ENCODE measurements at places on chromosomes 5 and 9. TPM values are rescaled to one million over a fixed set of nuclear protein-coding genes. Genes with fewer than 3 reads are reported as not detected.

GRCh38 chr5:89059274-89059673 lies 176.3 kb upstream of the MEF2C start:
- no peak for DNase-seq
- no peaks in the 10 kb centered on the region for H3K36me3 ChIP-seq
- no peak overlapping the region for H3K4me3 ChIP-seq
- no peaks in the 10 kb centered on the region for H3K4me1 ChIP-seq
- no peak overlapping the region for H3K27ac ChIP-seq

DNA sequence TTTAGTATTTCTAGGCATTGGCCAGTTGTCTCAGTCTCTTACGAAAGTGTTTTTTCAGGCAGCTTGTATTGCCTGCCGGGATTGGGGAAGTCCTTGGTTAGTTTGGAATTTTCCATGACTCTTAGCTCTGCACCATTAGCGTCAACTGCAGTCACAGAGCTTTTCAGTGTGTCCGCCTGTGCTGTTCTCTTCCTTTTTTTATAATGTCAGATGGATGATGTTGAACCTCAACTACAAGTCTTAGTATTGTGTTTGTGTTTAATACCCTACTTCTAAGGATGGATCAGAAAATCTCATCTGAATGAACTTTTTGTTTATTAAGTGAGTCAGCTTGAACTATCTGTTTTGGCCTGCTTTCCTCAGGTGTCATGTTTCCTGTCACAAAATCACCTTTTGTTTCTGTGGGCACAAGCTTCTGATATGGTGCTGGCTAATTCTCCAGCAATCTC lies 33.1 kb downstream of the ATP6V0E1 start:
- no peaks in the 10 kb centered on the region for H3K27me3 ChIP-seq
- DNase-seq: peak; percentile 30
- no peak overlapping the region for H3K4me3 ChIP-seq

GRCh38 chr9:110078604-110079003 lies 129.4 kb downstream of the C9orf152 start:
- DNase-seq: no peak
- H3K27me3 ChIP-seq: no peaks in the 10 kb centered on the region
- no peaks in the 10 kb centered on the region for H3K4me1 ChIP-seq
- no peak overlapping the region for H3K27ac ChIP-seq
- no peak overlapping the region for H3K4me3 ChIP-seq

DNA sequence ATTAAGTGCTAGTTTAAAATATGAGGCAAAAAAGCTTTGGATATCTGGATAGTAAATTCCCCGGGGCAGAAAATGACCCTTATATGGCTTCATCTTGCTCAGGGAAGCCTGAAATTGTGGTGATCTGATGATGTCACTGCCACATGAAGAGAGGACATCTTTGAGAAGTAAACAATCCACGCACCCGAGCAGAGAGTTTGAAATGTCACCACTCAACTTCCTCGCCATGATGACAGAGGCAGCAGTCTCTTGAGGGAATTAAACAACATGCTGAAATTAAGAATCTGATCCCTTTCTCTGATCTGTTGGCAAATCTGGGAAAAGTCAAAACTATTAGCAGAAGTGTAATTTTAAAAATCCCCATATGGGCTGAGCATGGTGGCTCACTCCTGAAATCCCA lies 110.0 kb downstream of the TLE1 start:
- H3K27me3 ChIP-seq: no peaks in the 10 kb centered on the region
- DNase-seq: no peak
- no peak overlapping the region for H3K27ac ChIP-seq

- no peaks in the 10 kb centered on the region for H3K36me3 ChIP-seq
- H3K4me3 ChIP-seq: no peak overlapping the region
- peaks cover 32% of the 10 kb centered on the region for H3K27me3 ChIP-seq
- no peaks in the 10 kb centered on the region for H3K4me1 ChIP-seq
These were observed 56.3 kb downstream of the TMEM174 start for GRCh38 chr5:73229271-73229670.

GRCh38 chr5:179822059-179822432 lies 1.3 kb downstream of the SQSTM1 start:
- no peaks in the 10 kb centered on the region for H3K27me3 ChIP-seq
- peak overlapping the region; percentile 100 for H3K27ac ChIP-seq
- H3K4me3 ChIP-seq: peak overlapping the region; percentile 98

DNA sequence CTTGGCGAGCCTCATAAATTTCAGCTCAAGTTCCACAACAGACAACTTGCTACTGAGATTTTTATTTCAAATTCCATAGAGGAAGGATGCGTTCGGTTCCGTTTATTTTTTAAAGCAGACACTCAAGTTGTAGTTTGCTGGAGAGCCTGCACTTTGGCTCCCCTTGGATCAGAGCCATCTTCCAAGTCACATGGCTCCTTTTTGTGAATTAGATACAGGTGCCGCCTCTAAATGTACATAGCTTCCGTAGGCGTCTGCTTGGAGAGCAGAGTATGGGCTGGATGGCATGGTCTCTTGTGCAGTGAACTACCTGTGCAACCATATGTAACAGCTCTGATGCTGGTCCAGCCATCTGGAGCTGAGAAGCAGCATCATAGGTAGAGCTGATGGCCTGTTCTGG lies 73.9 kb upstream of the WWC1 start:
- no peaks in the 10 kb centered on the region for H3K36me3 ChIP-seq
- no peak overlapping the region for H3K27ac ChIP-seq
- no peak for DNase-seq
- H3K4me3 ChIP-seq: no peak overlapping the region

DNA sequence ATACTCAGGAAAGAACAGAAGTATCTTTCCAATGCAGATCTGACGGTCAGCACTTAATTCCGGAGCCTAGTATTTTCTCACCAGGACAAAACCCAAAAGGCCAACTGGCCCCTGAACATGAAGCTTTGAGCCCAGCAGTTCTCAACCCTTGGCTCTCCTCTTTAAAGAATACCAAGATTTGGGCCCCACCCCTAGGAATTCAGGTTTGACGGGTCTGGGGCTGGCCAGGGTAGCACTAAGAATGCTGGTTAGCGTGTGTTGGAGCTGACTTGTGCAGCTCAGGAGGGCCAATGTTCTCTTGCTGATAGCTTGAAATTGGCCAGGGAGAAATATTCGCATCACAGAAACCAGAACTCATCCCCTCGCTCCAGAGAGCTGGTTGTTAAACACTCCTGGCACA lies 88.3 kb upstream of the PTCH1 start:
- no peak overlapping the region for H3K4me3 ChIP-seq
- H3K27ac ChIP-seq: no peak overlapping the region
- H3K36me3 ChIP-seq: no peaks in the 10 kb centered on the region
- DNase-seq: no peak
- H3K27me3 ChIP-seq: no peaks in the 10 kb centered on the region
- H3K4me1 ChIP-seq: peaks cover 8% of the 10 kb centered on the region

- H3K4me3 ChIP-seq: no peak overlapping the region
- no peaks in the 10 kb centered on the region for H3K27me3 ChIP-seq
- no peaks in the 10 kb centered on the region for H3K4me1 ChIP-seq
- DNase-seq: no peak
- no peak overlapping the region for H3K27ac ChIP-seq
These were observed 12.1 kb downstream of the NCBP1 start for GRCh38 chr9:97645720-97646119.

The PCDHB6 gene
- total RNA-seq: 0.87 TPM

The LTC4S gene
- 8.2 TPM for total RNA-seq

The CEP78 gene
- total RNA-seq: 12.0 TPM

The ZNF608 gene
- total RNA-seq: 22.6 TPM

The EQTN gene
- total RNA-seq: 3.0 TPM

The PCDHAC1 gene
- total RNA-seq: 3.9 TPM

The PCDHGA4 gene
- 10.5 TPM for total RNA-seq

The GPX3 gene
- total RNA-seq: 195 TPM

The OR1J2 gene
- not detected for total RNA-seq

All from prostate gland (tissue), 2 donors.